Stimulated activated CD8-positive, alpha-beta memory T cell treated with anti-CD3 and anti-CD28 coated beads, Interleukin-2, amount 100 ng/mL, for 48 hours (primary cell): ENCODE measurements at places on chromosomes 12 and 14.

DNA sequence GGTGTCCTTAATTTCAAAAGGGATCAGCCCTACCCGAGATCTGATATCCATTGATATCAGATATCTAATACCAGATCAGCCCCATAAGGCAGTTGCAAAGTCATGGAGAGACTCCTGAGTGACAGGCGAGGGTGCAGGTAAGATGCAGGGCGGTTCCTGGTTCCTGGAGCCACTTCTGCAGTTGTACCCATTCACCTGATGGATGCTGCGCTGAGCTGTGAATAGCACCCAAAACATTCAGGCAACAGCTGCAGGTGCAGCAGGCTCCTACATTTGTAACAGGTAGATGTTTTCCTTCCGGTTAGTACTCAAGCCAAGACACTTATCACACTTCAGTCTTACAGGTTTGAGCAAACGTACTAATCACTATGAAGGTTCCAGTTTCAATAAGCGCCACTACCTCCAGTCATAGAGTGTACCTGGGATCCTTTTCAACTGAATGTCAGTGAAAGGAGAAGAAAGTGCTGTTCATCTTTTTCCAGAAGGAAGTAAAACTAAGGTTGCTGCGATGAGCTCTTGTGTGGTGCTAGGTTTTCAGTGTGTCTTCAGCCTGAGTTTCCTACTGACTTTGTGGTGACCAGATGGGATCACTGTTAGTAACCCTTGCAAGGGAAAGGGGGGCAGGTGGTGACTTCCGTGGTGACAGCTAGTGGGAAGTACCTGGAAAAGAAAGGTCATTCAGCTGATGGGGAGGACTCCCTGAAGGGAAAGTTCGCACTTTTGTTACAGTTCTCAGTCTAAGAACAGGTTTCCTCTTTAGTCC, 1.9 kb downstream of the ATP6V0A2 start:
- no peak for DNase-seq

DNA sequence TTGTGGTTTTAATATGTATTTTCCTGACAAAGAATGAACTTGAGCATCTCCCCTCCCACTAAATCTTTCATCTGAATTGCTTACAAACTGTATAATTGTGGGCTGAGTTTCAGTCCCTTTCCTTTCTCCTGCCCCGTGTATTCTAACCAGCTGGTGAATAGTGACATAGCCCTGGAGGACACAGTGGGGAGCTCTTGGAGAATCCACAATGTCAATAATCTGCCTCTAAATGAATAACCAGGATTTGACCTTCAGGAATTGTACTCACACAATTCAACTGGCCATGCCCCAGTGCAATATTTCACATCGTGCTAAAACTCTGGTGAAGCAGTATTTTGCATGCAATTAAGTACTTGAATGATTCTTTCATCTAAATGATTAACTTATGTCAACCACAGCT, 177.2 kb downstream of the C12orf42 start:
- no peak for DNase-seq

DNA sequence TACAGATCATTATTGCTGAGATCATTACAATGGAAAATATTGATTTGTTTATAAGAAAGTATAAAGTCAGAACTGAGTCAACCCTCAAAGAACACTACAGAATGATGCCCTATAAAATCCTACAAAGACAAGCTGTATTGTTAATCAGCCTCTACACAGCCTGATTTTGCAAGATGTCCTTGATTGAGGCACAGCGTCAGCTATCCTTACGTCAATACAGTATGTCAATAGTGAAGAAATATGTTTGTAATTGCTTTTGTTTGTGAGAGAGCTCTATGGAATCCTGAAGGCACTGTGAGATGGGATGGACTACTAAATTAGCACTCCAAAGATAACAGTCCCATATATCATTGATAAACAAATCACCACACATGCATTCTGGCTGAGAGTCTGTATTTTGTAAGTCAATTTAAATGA, 70.7 kb downstream of the RASSF9 start:
- no peak for DNase-seq

- DNase-seq, result no peak
Observed at GRCh38 chr12:90819709-90820108, 135.3 kb downstream of the CCER1 start.

DNA sequence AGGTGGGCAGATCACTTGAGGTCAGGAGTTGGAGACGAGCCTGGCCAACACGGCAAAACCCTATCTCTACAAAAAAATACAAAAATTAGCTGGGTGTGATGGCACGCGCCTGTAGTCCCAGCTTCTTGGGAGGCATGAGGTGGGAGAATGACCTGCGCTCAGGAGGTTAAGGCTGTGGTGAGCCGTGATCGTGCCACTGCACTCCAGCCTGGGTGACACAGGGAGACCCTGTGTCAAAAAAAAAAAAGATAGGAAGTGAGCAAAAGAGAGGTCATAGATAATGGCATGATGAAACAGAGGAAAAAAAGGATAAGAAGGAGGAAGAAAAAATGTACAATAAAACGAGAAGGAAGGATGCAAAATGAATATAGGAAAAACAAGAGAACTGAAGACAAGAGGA, 159.5 kb downstream of the ETV6 start:
- no peak for DNase-seq

DNA sequence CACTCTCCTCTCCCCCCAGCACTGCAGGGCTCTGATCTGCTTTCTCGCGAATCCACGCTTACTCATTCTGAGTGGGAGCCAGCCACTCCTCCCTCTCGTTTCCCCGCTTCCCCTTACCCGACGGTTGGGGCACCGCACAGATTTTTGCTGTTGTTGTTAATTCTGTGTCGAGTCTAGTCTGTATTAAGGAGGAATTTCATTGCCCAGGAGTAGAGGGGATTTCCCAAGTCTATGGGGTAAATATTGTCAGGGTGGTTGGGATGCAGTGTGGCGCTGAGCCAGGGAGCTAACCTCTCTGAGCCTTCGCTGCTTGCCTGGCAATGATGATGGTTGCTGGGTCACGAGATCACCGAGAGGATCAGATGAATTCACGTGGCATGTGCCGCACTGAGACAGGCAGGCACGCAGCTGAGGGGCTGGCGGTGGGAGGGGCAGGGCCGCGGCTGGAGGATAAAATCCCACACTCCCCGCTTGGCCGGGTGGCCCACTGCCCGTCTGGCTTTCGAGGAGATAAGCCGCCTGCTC, 18.5 kb downstream of the NCOR2 start:
- no peak for DNase-seq

DNA sequence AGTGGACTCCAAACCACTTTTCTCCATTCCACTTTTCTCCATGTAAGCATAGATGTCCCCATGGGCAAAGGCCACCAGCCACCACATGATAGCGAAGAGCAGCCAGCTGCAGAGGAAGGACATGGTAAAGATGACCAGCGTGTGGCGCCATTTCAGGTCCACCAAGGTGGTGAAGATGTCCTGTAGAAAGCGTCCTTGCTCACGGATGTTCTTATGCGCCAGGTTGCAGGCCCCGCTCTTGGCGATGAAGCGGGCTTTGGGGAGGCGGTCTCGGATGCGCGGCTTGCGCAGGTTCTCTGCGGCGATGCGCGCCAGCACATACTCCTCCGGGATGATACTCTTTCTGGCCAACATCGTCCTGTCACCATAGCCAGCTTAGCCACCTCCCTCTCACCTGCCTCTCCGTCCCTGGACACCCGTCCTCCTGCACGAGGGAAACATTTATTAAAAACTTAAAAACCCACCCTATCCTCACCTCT, 1.2 kb downstream of the KCNJ8 start:
- DNase-seq, result no peak

- no peak for DNase-seq
Observed at GRCh38 chr12:27508736-27509431, 15.1 kb upstream of the PPFIBP1 start.

GRCh38 chr14:27435923-27436670, 838.3 kb upstream of the NOVA1 start:
- DNase-seq, result no peak

GRCh38 chr12:46494424-46494823, 121.9 kb upstream of the SLC38A2 start:
- no peak for DNase-seq

DNA sequence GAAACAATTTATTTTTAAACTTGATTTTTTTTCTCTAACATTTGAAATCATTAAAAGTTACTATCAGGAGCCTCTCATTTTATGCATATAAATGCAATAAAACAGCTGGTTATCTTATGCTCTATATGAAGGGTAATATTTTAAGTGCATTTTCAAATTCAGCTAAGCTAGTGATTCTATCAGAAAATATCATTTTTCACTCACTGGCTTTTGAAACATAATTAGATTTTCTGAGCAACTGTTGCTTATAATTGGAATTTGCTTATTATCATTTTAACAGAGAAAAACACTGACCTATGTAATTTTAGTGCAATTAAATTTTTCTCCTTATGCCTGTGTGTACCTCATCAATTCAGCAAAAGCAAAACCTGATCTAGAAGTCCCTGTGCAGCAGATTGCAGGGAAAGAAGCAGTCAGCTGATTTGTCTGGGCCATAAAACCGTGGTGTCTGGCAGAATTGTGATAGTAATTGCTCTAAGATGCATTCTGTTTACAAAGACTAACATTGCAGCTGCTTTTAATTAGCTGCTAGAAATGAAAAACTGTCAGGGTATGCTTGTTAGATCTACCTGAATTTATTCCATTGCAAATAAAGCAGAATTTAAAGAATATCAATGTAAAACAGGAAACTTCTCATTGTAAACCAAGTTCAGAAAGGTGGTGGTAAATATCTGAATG, 75.0 kb downstream of the BICD1 start:
- no peak for DNase-seq

DNA sequence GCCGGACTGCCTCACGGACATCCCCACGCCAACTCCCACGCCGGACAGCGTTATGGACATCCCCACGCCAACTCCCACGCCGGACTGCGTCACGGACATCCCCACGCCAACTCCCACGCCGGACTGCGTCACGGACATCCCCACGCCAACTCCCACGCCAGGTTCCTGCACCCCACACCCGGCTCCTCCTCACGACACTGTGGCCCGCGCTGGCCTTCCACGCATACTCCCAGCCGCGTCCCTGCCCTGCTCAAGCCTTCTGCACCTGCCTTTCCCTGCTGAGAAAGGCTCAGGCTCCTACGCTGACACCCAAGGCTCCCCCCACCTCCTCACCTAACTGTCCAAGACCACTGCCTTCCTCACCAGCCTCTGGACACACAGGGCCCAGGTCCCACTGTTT, 9.7 kb downstream of the CACNA2D4 start:
- no peak for DNase-seq

GRCh38 chr12:15323480-15323879, 1.2 kb downstream of the PTPRO start:
- DNase-seq, result no peak

GRCh38 chr12:128191380-128191779, 75.6 kb upstream of the TMEM132C start:
- no peak for DNase-seq

DNA sequence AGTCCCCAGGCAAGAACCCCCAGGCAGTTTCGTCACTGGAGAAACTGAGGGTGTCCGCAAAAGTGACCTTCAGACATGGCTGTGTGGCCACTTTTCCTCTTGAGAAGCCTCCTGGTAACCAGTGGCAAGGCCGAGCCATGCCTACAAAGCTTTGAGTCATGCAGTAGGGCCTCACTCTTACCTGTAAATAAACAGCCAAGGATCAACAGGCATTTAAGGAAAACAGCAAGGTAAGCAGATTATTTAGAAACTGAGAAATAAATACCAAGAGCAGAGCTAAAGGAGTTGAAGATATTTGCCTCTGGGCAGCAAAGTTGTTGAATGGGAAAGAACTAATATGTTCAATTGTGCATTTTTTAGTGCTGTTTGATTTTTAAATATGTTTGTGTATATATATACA, 141.0 kb upstream of the BCL2L14 start:
- DNase-seq, result no peak

- no peak for DNase-seq
Observed at GRCh38 chr14:67490196-67490595, 1.7 kb upstream of the TMEM229B start.

- no peak for DNase-seq
Observed at GRCh38 chr12:42916143-42916542, 326.6 kb upstream of the PRICKLE1 start.

GRCh38 chr12:118292836-118293235, 79.9 kb downstream of the TAOK3 start:
- no peak for DNase-seq

DNA sequence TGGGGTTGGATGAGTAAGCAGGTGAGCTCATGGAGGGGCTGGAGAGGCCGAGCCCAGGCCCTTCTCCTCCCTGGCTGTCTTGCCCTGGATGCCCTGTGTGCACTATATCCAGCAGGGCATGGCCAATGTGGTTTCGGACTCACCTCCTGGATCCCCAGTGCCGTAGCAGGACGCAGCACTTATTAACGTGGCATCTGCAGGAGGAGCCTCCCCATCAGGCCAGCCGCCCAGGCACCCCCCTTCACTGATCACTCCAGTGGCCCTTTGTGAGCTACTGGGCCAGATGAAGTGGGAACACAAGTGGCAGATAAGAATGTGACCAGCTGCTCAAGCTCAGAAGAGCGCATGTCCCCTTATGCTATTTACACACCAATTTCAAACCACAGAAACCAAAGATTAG, 43.1 kb upstream of the DICER1 start:
- no peak for DNase-seq

GRCh38 chr14:50831726-50832168, 785 bp upstream of the NIN start:
- DNase-seq, result no peak
